ENCODE measurements at places on chromosomes 3 and 15. TPM values are rescaled to one million over a fixed set of nuclear protein-coding genes. Genes with fewer than 3 reads are reported as not detected.

MYL3 gene
- 13.8 TPM for total RNA-seq

- no peak for DNase-seq
These were observed 68.8 kb upstream of the MEX3B start for GRCh38 chr15:82114660-82115059.

GRCh38 chr3:42936157-42936981 is 30.4 kb downstream of the ZNF662 start:
- no peak for DNase-seq

GRCh38 chr3:20246662-20247061 is 60.7 kb upstream of the SGO1 start:
- no peak for DNase-seq

- DNase-seq = no peak
These were observed 218.5 kb upstream of the PRICKLE2 start for GRCh38 chr3:64443546-64444381.

DNA sequence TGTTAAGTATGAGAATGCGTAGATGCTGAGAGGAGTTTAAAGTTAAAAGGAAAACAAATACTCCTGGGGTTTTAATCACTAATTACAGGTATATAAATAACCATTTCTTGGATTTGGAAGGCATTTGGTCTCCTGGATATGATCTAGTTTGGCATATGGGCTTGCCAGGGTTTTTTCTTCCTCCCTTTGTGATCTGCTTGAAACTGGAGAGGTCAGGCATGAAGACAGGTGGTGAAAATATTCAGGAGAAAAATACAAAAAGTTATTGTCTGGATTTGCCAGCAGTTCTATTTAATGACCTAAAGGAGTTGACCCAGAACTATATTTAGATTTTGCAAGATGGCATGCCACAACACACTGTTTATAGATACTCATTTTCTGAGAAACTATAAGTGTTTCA is 136.3 kb downstream of the DIPK2A start:
- DNase-seq = no peak

DNA sequence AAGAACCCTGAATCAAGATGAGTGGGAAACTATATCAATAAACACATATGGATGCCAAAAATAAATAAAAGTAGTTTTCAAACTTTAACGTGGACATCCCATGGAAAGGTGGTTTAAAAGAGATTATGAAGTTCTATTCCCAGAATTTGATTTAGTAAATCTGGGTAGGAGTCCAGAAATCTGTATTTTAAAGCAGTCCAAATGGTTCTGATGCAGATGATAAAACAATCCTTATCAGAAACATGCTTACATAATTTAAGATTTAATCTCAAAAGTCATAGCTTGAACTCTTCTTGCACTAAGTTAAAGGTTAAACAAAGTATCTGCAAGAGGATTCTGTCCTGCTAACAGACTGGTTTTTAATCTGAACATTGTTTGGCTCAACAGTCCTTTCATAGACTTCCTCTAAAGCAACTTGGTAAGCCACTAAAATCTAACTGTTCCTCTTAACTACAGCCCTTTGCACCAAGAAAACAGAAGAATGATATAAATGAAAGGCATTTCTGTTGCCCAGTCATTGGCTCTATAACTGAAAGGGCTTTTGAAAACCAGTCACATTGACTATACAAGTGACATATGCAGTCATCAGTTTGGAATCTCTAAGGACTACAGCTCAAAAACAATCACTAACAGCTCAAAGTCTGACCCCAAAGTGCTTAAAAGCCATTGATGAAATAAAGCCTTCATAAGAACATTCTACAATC is 23.4 kb upstream of the MAP4 start:
- DNase-seq = no peak

GRCh38 chr15:45399381-45400212 is 21.3 kb upstream of the GATM start:
- DNase-seq = peak; percentile 43

DNA sequence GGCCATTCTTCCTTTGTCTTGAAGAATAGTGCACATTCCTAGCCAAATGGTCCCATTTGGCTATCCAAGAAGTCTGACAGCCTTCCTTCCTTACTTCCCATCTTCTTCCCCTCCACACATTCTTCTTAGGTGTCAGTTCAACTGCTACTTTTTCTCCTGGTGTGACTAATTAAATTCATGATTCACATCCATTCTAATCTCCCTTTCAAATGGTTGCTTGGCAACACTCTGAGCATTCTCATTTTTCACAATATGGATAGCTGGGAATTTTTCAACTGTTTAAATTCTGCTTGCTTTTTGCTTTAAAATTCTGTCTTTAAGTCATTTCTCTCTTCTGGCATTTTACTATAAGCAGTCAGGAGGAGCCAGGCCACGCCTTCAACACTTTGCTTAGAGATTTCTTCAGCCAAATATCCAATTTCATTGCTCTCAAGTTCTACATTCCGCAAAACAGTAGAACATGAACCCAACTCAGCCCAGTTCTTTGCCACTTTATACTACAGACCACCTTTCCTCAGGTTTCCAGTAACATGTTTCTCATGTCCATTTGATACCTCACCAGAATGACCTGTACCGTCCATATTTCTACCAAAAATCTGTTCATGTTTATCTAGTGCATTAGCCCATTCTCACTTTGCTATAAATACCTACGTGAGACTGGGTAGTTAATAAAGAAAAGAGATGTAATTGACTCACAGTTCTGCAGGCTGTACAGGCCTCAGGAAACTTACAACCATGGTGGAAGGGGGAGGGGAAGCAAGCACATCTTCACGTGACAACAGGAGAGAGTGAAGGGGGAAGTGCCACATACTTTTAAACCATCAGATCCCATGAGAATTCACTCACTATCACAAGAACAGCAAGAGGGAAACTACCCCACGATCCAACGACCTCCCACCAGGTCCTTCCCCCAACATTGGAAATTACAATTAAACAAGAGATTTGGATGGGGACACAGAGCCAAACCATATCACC is 31.9 kb upstream of the MCF2L2 start:
- DNase-seq = no peak

DNA sequence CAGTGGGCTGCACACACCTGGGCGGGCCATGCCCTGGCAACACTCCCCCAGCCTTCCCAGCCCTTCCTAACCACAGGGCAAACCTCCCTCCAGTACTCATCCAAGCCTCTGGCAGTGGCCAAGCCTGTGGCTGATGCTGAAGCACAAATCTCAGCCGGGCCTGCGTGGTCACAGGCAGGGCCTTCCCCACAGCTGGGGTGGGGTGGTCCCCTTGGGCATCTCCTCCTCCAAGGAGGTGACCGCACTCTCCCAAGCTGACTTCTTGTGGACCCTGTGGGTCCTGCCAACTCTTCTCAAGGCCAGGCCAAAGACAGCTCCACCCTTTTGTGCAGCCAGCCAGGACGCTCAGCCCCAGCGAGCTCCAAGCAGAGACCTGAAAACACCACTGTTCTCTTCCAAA is 21.4 kb downstream of the GRAMD2A start:
- DNase-seq = no peak

OR5K3 gene
- not detected for total RNA-seq

EPHB3 gene
- total RNA-seq = 5.6 TPM

- no peak for DNase-seq
These were observed 148.9 kb downstream of the PLCL2 start for GRCh38 chr3:17033516-17034168.

ACKR4 gene
- total RNA-seq = not detected

GRCh38 chr15:43253431-43254403 is 13.0 kb downstream of the TGM5 start:
- no peak for DNase-seq

DNA sequence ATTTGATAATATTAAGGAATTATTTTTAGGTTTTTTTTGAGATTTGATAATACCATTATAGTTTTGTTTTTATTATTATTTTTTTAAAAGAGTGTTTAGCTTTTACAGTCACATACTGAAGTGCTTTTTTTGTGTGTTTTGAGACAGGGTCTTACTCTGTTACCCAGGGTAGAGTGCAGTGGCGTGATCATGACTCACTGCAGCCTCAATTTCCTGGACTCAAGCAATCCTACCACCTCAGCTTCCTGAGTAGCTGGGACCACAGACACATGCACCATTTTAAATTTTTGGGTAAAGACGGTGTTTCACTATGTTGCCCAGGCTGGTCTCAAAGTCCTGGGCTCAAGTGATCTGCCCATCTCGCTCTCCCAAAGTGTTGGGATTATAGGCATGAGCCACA is 73.0 kb downstream of the SUMF1 start:
- DNase-seq = no peak

GRCh38 chr3:134601539-134602439 is 49.0 kb downstream of the KY start:
- peak; percentile 62 for DNase-seq

TXNRD3 gene
- 11.1 TPM for total RNA-seq

LTK gene
- 10.9 TPM for total RNA-seq

GRCh38 chr3:51353691-51354090 is 31.4 kb upstream of the MANF start:
- DNase-seq = no peak

DNA sequence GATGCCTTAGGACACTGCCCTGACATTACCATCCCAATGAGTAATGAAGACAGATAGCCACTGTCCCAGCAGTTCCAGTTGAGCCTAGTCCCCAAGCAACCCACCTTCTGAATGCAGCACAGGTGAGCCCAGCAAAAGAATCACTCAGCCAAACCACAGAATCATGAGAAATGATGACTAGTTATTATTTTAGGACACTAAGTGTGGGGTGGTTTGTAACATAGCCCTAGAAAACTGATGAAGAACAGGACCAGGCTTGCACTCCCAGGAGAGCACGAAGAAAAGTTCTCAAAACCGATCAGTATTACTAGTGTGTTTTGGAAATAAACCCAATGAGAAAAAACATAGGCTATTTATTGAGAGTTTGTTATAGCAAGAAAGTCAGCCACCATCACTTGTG is 129.6 kb upstream of the CNTN6 start:
- no peak for DNase-seq

SEC22A gene
- 12.5 TPM for total RNA-seq

- DNase-seq = no peak
These were observed 630.5 kb upstream of the LMCD1 start for GRCh38 chr3:7871003-7871560.

DNA sequence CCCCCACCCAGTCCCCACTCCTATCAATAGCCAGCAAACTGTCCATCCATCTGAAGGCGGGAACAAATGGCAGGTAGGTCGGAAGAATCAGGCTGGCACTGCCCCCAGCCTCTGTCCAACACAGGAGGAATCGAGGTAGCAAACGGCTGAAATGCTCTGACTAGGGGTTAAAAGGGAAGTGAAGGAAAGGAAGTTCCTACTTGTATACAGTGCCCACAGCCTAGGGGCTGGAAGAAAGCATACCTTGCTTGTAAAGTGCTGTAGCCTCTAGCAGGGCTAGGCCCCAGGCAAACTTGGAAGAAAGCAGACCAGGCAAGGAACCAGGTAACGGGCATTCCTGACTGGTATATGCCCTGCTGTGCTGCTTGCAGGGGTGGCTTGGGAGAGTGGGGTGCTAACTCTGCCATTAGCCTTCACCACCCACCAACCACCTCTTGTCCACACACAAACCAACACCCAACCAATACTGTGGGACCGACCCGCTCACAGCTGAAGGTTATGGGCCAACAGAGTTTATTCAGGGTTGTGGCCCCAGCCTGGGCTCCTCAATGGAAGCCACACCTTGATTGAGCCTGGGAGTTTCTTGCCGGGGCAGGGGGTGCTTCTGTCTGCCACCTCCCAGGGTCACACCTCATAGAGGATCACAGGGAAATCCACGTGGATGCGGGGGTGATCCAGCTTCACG is 2.4 kb downstream of the TUSC2 start:
- no peak for DNase-seq

CPLX3 gene
- total RNA-seq = not detected

DNA sequence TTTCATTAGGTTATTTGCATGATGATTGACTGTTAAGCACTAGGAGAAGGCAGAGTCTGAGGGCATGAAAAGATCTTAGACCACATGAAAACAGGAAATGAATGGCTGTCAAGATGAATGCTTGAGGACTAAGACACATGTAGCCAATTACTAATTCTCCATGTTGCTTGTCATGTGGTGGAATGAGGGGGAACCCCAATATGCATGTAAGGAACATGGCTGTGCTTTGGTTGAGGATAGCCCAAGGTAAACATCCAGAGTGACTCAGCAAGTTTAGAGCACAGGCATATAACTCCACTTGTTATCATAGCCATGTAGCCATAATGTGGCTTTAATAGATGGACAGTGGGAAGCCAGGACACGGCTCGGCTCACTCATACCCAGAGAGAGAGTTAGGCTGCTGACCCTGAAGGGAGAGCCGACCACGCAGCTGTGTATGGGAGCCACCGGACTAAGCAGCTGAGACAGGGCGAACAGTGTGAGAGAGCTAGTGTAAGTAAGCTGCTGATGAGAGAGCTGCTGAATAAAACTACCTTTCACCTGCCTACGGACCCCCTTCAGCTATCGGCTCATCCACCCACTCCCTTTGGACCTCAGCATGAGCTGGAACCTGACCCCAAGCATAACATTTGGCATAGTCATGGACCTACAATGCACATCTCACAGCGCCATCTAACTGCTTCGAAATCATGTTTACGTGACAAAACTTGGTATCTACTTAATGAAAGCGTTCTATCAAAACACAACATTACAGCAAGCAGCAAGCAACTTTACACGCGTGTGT is 37.6 kb downstream of the ANO10 start:
- DNase-seq = no peak

DNA sequence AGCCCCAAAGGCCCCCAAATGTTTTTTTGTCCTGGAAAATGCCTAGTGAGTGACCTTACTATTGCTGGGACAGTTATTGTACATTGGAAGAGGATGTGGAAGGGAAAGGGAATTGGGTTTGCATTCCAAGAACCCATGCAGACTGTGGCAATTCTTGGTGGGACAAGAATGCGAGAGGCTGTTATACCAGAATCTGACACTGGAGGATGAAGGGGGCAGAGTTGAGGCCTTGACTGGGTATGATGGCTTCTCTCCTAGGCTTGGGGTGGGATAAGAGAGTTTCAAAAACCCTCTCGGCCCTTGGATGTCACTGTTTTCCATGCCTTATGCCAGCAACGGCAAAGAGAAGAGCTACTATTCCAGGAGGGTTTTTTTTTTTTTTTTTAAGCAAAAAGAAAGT is 25.3 kb downstream of the IL16 start:
- no peak for DNase-seq

DNA sequence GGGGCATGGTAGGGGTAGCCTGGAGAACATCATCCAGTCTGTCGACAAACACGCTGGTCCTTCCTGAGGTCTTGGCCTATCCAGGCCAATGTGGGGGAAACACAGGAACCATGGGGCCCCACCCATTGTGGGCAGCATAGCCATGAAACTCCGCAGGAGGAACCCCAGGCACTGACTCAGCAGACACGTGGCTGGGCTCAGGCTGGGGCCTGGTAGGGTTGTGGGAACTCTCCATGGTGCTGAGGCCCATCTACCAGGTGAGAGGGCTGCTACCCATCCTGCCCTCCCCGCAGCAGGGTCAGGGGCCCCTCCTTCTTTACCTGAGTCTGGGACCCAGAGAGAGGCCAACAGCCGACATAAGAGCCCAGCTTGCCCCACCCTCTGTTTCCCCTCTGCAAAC is 22.6 kb upstream of the CACNA2D2 start:
- peak; percentile 63 for DNase-seq

- DNase-seq = no peak
These were observed 59.2 kb downstream of the SH3BP5 start for GRCh38 chr3:15273227-15273626.

Measured in Caco-2 (cell line).